A549 treated with GW870086 at 1 μM for 4 hours (cell line): ENCODE measurements at places on chromosomes 7 and 10. TPM values are rescaled to one million over a fixed set of nuclear protein-coding genes. Genes with fewer than 3 reads are reported as not detected.

The PNLIP gene
- not detected in 5 replicates for total RNA-seq

The ACTL6B gene
- not detected in 5 replicates for total RNA-seq

The SEC61G gene
- 360 to 487 TPM (median 389 TPM) in 5 replicates for total RNA-seq

The POLL gene
- total RNA-seq = 12.6 to 17.9 TPM (median 16.4 TPM) in 5 replicates

The HYAL4 gene
- 0.07 TPM in 1 of 5 replicates, not detected in the others for total RNA-seq

The STK32C gene
- total RNA-seq = 35.9 to 48.8 TPM (median 46.9 TPM) in 5 replicates

The SOSTDC1 gene
- not detected in 5 replicates for total RNA-seq

The LRGUK gene
- 0.23 to 0.60 TPM (median 0.34 TPM) in 5 replicates for total RNA-seq

The RNF32 gene
- 1.2 to 2.0 TPM (median 1.6 TPM) in 5 replicates for total RNA-seq

The HKDC1 gene
- total RNA-seq = 10.1 to 16.1 TPM (median 11.6 TPM) in 5 replicates

The CUEDC2 gene
- total RNA-seq = 58.5 to 67.4 TPM (median 64.3 TPM) in 5 replicates

The MOGAT3 gene
- total RNA-seq = not detected in 5 replicates

The ACSM6 gene
- total RNA-seq = not detected in 5 replicates

The CNNM1 gene
- 24.0 to 32.5 TPM (median 30.1 TPM) in 5 replicates for total RNA-seq

The RPEL1 gene
- 0.07 to 0.09 TPM in 2 of 5 replicates, not detected in the others for total RNA-seq
